ENCODE measurements at places on chromosomes 3 and 15. TPM values are rescaled to one million over a fixed set of nuclear protein-coding genes. Genes with fewer than 3 reads are reported as not detected.

DNA sequence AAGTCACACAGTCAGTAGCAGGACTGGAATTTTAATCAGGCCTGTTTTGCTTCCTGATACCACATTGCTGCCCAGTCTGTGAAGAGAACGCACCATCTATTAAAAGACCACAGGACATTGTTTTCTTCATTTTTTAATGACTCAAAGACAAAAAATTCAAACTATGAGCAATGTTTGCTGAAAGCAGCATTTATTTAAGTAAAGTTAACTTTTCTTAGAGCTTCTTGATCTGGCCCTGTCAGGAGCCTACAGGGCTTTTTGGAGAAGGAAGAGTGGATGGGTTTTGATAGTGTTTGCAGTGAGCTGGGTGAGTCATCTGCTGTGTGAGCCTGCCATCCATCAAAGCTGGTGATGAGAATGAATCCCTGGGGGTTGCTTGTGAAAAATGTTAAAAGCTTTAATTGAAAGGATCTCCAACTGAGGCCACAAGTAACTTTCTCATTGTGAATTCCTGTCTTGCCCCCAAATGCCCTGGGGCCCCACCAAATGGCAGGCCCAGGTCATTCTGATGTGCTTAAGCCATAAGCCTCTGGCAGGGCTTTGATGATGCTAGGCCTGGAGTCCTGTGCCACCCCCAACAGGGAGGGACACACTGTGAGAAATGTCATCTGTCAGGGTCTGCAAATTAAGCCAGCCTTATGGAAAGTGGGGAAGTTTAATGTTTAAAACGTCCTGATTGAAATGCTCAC is 136.2 kb upstream of the PFN2 start:
- no peak for DNase-seq

DNA sequence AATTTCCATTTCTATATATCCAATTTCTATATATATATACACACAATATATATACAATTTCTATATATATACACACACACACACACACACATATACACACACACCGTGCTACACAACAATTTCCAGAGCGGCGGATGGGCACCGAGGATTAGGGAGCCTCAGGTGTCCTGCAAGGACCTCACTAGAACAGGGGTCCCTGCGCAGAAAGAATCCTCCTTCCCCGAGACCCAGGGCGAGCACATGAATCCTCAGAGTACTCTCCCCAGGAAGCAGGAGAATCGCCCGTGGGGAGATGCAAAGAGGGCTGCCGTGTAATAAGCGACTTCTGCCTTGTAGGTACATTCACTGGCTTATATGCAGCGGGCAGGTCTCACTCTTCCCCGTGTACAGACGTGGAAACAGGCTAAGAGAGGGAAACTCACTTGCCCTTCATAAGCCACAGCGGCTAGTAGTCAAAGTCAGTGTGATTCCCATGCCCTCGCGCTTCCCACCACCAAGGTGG is 467 bp downstream of the PIF1 start:
- no peak for DNase-seq

DNA sequence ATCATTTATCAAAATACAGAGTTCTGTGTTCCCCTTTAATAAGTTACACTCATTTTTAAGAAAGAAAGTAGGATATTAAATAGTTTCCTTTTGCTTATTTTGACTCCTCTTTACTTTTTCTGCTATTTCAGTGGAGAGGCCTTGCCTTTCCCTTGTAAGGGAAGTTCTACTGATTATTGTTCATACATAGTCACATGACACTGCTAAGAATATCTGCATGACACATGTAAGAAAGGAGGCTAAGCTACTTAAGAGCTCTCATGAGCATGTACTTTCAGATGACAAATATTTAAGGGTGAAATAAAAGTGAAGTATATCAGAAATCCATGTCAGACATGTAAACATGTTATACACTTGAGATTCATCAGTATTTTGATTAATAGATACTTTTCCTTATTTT is 39.0 kb downstream of the MYRIP start:
- no peak for DNase-seq

DNA sequence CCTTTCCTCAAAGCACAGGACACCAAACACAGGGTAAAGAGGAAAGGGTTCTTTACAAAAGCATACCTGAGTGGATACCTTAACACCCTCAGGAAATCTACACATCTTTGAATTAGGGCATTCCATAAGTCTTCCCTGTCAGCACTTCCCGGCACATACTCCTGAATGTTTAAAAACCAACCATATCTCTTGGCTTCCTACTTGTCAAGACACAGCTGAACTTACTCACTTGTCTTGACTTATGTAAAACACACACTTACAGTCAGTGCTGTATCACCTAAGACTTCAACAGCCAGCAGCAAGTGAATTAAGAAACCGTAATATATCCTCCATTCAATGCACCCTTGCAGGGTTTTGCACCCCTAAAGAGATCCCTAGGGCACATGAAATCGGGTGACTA is 17.5 kb downstream of the IL1RAP start:
- DNase-seq, result no peak

DNA sequence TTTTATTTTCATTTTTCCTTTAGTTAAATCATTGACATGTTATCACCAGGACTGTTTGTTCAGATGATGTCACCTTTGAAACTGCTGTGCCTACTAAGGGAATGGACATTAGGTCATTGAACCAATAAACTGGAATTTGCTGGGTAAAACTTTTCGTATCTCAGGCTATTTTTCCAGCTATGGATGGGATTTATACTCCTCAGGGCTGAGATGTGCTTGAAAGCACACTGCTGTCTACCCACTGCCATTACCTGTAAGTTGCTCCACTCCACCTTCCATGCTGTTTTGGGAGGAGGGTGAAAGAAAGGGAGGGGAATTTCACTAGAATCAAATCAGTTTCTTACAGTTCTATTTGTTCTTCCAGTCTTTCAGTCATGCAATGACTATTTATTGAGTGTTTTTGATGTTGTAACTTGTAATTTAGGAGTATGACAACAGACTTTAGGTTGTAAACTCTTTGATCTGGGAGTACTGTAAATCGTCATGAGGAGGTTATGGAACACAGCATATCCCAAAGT is 11.3 kb downstream of the EHD4 start:
- DNase-seq, result no peak

GRCh38 chr3:21132896-21133295 is 618.1 kb downstream of the ZNF385D start:
- no peak for DNase-seq

- no peak for DNase-seq
These were observed 10.3 kb upstream of the RYK start for GRCh38 chr3:134260987-134261386.

DNA sequence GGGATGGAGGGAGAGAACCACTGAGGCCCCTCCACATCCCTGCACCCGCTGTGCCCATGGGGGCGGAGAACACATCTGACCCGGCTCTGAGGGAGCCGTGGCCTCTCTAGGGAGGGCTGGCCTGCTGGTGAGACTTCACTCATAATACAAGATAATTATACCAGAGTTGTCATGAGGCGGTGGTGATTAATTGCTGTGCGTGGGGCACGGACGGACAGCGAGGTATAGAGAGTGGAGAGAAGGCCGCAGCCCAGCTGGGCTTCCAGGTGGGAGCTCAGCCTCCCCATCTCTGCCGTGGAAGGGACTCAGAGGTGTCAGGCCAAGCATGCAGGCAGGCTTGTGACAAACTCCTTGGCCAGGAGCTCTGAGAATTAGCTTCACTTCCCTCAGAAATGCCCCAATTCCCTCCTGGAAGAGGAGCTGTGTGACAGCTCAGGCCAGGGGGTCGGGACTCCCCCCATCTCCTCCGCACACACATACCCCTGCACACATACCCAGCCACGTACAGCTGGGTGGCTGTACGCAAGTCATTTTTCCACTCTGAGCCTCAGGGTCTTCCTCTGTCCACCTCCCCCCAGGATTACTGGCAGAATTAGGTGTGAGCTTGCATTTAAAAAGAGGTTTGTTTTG is 6.0 kb upstream of the GATA2 start:
- DNase-seq, result no peak

GRCh38 chr3:168220556-168220955 is 124.8 kb upstream of the GOLIM4 start:
- DNase-seq, result no peak

DNA sequence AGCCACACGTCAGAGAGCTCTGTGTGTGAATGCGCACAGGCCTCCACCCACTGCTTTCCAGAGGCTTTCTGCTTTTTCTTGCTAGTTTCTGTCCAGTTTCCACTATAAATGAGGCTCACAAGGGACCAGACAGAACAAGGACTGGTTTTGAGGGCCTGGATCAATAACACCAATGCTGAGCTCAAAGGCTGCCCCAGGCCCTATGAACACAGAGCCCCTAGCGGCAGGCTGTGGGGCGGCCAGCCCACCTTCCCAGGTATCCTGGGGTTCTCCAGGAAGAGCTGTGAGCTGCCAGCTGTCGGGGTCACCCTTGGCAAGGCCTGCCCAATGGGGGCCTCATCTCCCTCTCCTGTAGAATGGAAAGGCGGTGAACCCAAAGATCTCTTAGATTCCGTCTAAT is 2.2 kb upstream of the ITIH3 start:
- DNase-seq, result no peak

GOLGA8J gene
- total RNA-seq, result not detected

- no peak for DNase-seq
These were observed 8.6 kb downstream of the PODXL2 start for GRCh38 chr3:127637546-127637945.

- no peak for DNase-seq
These were observed 20.6 kb downstream of the CHD2 start for GRCh38 chr15:92920595-92921161.

- no peak for DNase-seq
These were observed 40.2 kb downstream of the ARPP21 start for GRCh38 chr3:35679409-35680080.

UBA5 gene
- total RNA-seq, result 29.2 TPM

NRG4 gene
- not detected for total RNA-seq

GRCh38 chr15:49187549-49188245 is 17.6 kb downstream of the GALK2 start:
- no peak for DNase-seq

PLSCR5 gene
- not detected for total RNA-seq

- no peak for DNase-seq
These were observed 23.0 kb upstream of the BFSP2 start for GRCh38 chr3:133376810-133377209.

GRCh38 chr15:83747050-83747717 is 93.3 kb downstream of the ADAMTSL3 start:
- no peak for DNase-seq

DNA sequence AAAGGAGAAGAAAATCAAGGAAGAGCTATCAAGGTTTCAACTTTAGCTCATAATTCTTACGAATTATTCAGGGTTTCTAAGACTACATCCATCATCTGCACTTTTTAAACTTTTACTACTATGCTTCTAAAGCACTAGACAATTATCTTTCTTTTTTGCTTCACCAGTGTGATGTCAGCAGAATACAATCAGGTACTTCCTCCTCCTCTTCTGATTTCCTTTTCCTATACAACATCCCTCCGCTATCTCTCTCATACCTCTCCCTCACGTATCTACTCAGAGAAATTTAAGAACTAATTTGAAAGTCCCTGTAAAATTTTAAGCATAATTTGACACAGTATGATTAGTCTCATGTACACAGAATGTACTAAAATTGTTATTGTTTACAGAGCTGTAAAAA is 47.3 kb upstream of the USP50 start:
- DNase-seq, result no peak

DNA sequence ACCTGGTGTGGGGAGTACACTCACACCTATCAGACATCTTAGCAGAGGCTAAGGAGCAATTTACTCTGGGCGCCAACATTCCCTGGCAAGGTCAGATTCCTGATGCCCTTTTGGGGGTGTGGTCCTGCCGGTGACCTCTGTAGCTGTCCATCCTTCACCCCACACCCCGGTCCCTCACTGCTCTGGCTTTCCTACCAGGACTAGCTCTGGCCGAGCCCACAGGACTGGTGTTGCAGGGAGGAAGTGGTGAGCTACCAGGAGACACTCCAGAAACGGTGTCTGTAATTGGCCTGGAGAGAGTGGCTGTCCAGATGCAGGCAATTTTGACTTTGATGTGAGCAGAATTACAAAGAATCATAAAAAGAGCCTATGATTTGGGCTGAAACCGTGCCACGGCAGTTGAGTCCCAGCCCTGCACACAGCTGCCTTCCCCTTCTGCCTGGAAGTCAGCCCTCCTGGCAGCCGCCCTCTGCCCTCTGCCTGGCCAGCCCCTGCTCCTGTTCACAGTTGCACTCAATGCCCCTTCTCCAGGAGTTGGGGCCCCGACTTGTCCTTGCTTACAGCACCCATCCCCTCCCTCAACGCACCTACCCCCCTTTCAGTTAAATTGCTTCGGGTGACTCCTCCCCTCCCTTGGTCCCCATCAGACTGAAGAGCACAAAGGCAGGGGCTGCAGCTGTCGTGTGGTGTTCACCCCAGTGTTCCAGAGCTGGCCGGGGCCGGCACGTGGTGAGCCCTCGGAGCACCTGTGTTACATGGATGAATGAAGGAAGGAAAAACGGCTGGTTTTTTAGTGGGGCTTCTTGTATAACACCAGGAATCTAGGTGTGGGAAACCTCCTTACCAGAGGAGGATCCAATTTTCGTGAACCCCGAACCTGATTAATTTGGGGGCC is 80.2 kb upstream of the TPM1 start:
- no peak for DNase-seq

MITF gene
- total RNA-seq, result 10.9 TPM

NEK10 gene
- total RNA-seq, result 2.4 TPM

GRCh38 chr15:78162038-78162437 is 12.9 kb downstream of the IDH3A start:
- DNase-seq, result no peak

- DNase-seq, result peak; percentile 15
These were observed 24.0 kb downstream of the TSEN2 start for GRCh38 chr3:12508291-12508700.

- DNase-seq, result peak; percentile 42
These were observed 34.3 kb downstream of the SEC22C start for GRCh38 chr3:42547401-42547945.

SH2D7 gene
- not detected for total RNA-seq

- no peak for DNase-seq
These were observed 13.5 kb downstream of the OR5K3 start for GRCh38 chr3:98404010-98404409.

DNA sequence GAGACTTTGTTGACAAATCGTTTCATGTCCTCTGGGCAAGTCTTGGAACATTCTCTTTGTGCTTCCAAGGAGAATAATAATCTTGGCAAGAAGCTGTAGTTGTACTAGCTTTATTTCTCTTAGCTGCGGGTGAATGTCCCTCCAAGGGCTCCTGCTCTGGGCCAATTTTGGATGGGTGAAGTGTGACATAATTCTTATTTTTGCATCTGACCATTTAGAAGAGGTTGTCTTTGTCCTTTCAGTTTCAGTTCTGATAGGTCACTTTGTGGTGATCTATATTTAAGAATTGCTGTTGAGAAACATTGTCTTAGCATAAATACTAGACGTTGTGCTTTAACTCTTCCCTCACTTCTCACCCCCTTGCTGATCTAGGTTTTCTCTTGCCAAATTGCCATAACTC is 164.8 kb upstream of the RORA start:
- DNase-seq, result no peak

DNA sequence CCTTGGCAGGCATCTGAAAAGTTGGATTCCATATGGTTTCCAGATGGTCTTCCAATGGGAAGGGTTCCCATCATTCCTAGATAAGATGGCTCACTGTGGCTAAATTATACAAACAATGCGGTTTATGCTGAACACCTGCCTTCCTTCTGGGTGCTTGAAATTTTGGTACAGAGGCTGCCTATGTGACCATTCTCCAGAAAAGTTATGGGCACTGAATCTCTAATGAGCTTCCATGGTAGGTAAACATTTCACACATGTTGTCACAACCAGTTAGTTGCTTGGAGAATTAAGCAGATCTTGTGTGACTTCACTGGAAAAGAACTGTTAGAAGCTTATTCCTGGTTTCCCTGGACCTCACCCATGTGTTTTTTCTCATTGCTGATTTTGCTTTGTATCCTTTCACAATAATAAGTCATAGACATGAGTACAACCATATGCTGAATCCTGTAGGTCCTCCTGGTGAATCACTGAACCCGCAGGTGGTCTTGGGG is 30.1 kb downstream of the PLOD2 start:
- DNase-seq, result no peak
